Smooth muscle cell of bladder (primary cell): ENCODE measurements at places on chromosomes 12 and 14. TPM values are rescaled to one million over a fixed set of nuclear protein-coding genes. Genes with fewer than 3 reads are reported as not detected.

Gene TTC9
- total RNA-seq, result under 0.01 TPM in 2 replicates

Gene ZDHHC22
- not detected in 2 replicates for total RNA-seq

Gene TAS2R20
- 2.2 and 2.4 TPM in 2 replicates for total RNA-seq

Gene NFE2
- 0.18 and 0.28 TPM in 2 replicates for total RNA-seq

Gene PZP
- not detected in 2 replicates for total RNA-seq

Gene NPFF
- total RNA-seq, result not detected in 2 replicates

Gene SCNN1A
- total RNA-seq, result under 0.01 and 0.37 TPM in 2 replicates

Gene AICDA
- not detected in 2 replicates for total RNA-seq

Gene PPFIA2
- total RNA-seq, result 0.85 and 2.2 TPM in 2 replicates

Gene PAX9
- 0.09 TPM in 1 of 2 replicates, not detected in the other for total RNA-seq

Gene SLC39A9
- total RNA-seq, result 121 and 137 TPM in 2 replicates

Gene LMBR1L
- total RNA-seq, result 57.7 and 58.9 TPM in 2 replicates

Gene C12orf50
- under 0.01 TPM in 1 of 2 replicates, not detected in the other for total RNA-seq

Gene HOXC12
- total RNA-seq, result not detected in 2 replicates

Gene DAZAP2
- 53.8 and 54.2 TPM in 2 replicates for total RNA-seq

Gene GDF3
- not detected in 2 replicates for total RNA-seq

Gene TBC1D30
- 0.18 and 0.28 TPM in 2 replicates for total RNA-seq

Gene ADAMTS20
- total RNA-seq, result under 0.01 TPM in 1 of 2 replicates, not detected in the other

Gene BDKRB1
- 31.6 and 33.1 TPM in 2 replicates for total RNA-seq

Gene IL23A
- total RNA-seq, result not detected in 2 replicates

Gene TMTC1
- total RNA-seq, result 83.5 and 88.6 TPM in 2 replicates

Gene ASIC1
- total RNA-seq, result 2.1 and 4.6 TPM in 2 replicates

Gene PLA2G1B
- total RNA-seq, result not detected in 2 replicates

Gene PRKD1
- total RNA-seq, result 12.4 and 18.4 TPM in 2 replicates

Gene SAV1
- total RNA-seq, result 22.2 and 22.6 TPM in 2 replicates

Gene NGB
- total RNA-seq, result not detected in 2 replicates

Gene CACNA2D4
- total RNA-seq, result 0.43 and 0.55 TPM in 2 replicates
